ENCODE measurements at places on chromosomes 2 and 18.

- no peak for DNase-seq
These were observed 31.1 kb downstream of the RNU4ATAC start for GRCh38 chr2:121561617-121562268.

DNA sequence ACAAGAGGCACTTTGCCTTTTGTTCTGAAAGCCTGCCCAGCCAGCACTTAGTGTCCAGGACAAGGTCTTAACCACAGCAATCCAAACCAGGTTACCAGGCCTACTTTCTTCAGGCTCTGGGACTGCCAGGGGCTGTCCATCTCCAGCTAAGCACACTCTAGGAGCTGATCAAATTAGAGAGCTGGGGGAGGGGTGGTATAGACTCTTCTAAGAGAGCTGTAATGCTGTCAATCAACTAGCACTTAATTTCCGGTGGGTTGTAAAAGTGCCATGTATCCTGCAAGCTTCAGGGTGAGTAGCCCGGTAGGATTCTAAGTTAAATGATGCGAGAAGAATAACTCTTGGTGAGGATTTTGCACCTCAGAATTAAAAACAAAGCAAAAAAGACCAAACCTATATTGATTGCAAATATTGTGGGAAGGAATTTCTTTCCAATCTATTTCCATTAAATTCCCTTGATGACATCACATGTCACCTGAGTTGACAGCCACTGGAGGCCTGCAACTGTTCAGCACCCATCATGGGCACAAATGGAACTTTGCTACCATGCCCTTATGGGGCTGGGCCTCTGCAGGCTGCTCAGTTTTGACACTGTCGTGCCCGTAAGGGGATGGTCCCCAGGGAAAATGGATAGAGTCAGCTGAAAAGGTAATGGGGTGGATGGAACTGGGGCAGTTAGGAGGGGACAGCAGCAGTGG, 8.7 kb upstream of the COX7A2L start:
- no peak for DNase-seq

DNA sequence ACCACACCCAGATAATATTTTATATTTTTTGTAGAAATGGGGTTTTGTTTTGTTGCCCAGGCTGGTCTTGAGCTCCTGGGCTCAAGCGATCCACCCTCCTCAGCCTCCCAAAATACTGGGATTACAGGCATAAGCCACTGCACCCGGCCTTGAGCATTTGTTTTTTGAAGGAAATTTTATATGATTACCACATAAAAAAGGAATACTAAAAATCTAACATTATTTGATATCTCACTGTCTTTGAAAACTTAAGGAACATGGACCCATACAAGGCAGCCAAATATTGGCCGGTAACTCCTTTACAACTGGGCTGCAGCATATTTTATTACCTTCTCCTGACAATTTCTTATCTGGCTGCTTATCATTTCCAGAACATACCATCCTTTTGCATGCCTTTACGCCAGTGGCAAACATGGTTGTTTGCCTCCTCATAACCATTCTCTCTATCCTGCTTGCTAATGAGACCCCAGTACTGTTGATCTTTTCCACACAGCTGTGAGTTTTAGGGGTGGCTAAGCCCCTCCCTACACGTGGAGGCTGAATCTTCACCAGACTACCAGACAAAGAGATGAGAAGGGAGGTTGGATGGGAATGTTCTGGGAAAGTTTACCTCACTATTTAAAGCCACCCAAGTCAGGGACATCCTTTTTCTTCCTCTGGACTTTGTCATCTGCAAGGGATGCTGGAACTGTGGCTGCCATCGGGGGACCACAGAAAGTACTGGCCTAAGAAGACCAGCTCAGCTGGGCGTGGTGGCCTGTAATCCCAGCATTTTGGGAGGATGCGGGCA, 157.5 kb downstream of the TGIF1 start:
- no peak for DNase-seq

GRCh38 chr18:55455938-55456337, 132.1 kb downstream of the TCF4 start:
- no peak for DNase-seq

DNA sequence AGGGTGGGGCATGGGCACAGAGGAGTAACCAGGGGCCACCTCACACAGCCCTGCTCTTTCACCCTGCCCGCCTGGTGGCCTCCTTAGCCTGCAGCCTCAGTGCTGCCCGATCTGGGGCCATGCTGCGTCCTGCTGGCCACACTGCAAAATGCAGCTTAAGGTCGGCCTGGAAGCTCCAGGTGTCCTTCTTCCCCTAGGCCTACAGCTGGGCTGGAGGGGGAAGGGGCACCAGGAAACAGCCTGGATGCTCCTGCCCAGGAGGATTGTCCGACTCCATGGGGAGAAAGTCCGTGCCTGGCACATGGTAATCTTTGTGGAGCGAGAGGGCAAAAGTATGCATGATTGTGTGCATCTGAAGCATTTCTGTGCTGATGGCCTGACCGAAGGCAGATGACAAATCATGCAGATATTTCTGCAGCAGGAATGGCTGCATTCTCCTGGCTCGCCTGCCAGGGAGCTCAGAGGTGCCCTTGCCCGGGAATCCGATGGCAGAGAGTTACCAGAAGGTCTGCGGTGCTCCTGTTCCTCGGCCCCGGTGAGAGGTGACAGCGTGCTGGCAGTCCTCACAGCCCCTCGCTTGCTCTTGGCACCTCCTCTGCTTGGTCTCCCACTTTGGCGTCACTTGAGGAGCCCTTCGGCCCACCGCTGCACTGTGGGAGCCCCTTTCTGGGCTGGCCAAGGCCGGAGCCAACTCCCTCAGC, 12.8 kb upstream of the ALPP start:
- no peak for DNase-seq

- DNase-seq = no peak
These were observed 33.6 kb upstream of the PTMA start for GRCh38 chr2:231674587-231675338.

DNA sequence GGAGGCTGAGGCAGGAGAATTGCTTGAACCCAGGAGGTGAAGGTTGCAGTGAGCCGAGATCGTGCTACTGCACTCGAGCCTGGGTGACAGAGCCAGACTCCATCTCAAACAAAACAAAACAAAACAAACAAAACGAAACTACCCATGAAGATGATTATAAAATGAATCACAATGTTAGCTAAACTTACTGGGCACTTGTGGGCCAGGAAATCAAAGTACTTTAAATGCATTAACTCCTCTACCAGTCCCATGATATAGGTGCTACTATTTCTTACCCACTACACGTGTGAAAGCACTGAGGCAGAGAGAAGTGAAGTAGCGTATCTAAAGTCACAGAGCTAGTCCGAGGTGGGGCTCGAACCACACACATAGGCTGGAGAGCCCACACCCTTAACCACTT, 53.6 kb downstream of the POLE4 start:
- DNase-seq = no peak

- no peak for DNase-seq
These were observed 26.1 kb upstream of the ACVR2A start for GRCh38 chr2:147818741-147819140.

DNA sequence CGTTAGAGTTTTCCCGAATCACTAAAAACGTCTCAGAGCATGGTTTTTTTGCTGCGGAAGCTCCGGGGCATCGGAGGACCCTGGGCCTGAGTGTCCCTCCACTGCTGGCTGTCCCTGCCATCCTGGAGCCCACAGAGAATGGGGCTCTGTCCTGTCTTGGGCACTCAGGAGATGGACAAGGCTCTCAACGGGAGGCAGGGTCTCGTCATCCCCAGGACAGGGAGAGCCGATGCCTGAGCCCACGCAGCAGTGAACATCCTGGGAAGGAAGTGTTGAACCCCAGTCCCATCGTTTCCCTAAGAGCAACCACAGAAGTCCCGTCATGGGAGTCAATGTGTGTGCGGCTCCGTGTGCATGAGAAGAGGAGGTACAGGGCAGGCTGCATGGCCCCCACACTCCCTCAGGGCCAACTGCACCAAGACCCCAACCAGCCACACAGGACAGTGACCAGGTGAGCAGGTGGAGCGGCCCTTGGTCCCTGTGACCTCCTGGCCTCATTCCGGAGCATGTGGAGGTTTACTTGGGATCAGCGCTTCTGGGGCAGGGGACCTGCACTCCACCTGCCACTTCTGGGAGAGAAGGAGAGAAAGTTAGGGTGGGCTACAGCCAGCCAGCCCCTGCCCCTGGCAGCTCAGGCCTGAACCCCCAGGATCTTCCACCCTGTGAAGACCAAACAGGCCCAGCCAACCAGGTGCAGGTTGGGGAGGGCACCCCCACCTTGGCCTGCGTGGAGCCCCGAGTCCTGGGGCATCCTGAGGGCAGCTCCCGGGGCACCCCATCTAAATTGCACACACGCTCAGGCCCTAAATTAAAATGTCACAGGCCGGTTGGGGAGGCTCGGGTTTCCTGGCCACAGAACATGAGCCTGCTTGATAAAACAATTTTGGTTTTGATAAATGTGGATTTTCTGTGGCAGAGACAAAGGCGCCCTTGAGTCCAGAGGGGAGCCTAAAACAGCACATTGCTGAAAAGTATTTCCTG, 3.1 kb upstream of the SNED1 start:
- DNase-seq = no peak

GRCh38 chr2:31349684-31350083, 64.9 kb downstream of the XDH start:
- DNase-seq = no peak

GRCh38 chr2:121210691-121211090, 74.3 kb downstream of the TFCP2L1 start:
- no peak for DNase-seq

- DNase-seq = no peak
These were observed 31.6 kb downstream of the CDK15 start for GRCh38 chr2:201837824-201838431.

- no peak for DNase-seq
These were observed 32.3 kb upstream of the VWC2L start for GRCh38 chr2:214378455-214379103.

DNA sequence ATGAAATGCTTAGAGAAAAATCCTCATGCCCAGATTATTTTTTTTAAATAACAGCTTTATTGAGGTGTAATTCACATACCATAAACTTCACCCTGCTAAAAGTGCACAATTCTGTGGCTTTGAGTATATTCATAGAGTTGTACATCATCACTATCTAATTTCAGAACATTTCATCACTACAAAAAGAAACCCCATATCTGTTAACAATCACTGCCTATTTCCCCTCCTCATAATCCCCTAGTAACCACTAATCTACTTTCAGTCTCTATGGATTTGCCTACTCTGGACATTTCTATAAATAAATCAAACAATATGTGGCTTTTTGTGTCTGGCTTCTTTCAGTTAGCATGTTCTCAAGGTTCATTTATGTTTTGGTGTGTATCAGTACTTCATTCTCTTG, 51.4 kb downstream of the OSBPL1A start:
- no peak for DNase-seq
